Motor neuron (in vitro differentiated cells): ENCODE measurements at places on chromosomes 2 and 18. TPM values are rescaled to one million over a fixed set of nuclear protein-coding genes. Genes with fewer than 3 reads are reported as not detected.

The ZAP70 gene
- 0.22 and 1.2 TPM in 2 replicates for total RNA-seq

DNA sequence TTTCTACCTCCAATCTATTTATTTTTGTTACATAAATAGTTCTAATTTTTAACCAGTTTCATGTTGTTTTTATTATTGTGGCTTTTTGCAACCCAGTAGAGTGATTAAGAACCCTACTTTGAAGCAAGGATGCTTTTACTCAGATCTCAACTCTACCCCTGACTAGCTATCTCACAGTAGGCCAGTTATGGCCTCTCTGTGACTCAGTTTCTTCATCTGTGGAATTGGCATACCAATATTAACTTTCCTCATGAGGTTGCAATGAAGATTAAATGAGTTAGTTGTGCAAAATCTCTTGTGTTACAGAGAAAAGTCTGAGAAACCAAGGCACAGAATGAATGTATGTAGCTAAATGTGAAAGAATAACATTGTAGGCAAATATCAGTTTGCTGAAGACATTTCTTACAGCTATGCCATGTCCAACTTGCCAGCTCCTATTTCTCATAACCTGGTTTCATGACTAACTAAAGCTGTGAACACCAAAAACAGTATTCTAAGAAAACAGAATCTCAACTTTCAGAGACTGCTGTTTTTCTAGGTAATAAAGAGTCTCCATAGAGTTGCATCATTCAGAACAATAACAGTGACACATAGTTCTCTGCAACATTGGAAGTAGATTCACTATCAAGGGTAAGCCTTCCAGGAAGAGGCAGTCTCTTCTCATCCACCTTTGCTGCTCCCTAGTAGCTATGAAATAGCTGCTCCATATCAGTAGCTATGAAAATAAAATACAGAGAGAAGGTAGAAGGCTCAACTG lies 33.2 kb upstream of the CYTIP start:
- ATAC-seq = no peak

The IL36A gene
- not detected in 2 replicates for total RNA-seq

DNA sequence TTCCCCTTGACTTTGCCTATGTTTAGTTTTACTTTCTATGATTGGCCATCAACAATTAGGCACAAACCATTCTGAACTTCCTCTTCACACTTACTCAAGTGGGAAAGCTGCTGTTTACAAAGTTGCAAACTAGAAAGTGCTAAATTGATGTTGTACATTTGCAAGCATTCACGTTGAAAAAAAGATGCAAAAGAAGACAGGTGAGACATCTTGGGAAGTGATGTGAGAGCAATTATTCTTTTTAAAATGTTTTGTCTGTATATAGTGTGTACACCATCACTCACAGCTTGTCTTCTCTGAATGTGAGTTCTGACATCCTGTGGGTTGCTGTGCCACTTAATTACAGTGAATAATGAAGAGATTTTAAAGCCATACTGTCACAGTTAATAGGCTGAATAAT lies 874.1 kb upstream of the LRATD1 start:
- ATAC-seq = no peak

The IL1RN gene
- 0.21 TPM in 1 of 2 replicates, not detected in the other for total RNA-seq

The SPDYA gene
- 0.92 and 1.5 TPM in 2 replicates for total RNA-seq

The ATP6V1B1 gene
- 1.2 and 2.6 TPM in 2 replicates for total RNA-seq

DNA sequence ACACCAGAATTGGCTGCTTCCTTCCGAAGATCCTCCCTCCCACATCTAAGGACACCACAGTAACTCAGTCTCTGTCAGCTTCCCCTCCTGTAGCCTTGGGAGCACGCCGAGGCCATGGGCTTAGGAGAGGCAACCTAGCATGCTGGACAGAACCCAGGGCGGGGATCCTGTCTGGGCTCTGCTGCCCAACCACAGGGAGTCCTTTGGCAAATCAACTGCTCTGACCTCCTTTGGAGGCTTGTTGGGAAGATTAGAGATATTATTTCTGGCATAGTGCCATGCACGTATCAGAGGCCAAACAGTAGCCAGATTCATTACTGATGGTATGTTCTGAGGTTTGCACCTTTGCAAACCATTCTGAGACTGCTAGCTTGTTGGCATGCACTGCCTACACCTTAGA lies 262.7 kb upstream of the EPAS1 start:
- ATAC-seq = no peak

The CPLX4 gene
- total RNA-seq = 2.2 TPM in 1 of 2 replicates, not detected in the other

- no peak for ATAC-seq
Observed at GRCh38 chr2:43467891-43468290, 127.9 kb downstream of the THADA start.

The NDC80 gene
- total RNA-seq = 18.5 and 25.7 TPM in 2 replicates

GRCh38 chr2:53994818-53995808 lies 24.3 kb upstream of the PSME4 start:
- ATAC-seq = no peak

- no peak for ATAC-seq
Observed at GRCh38 chr2:209348433-209348832, 75.4 kb upstream of the MAP2 start.

- no peak for ATAC-seq
Observed at GRCh38 chr2:165811592-165812370, 17.7 kb upstream of the GALNT3 start.

- ATAC-seq = no peak
Observed at GRCh38 chr2:170354855-170355780, 177.2 kb downstream of the MYO3B start.

- no peak for ATAC-seq
Observed at GRCh38 chr2:109350526-109350925, 221.5 kb downstream of the SH3RF3 start.

The IL36B gene
- total RNA-seq = 0.31 TPM in 1 of 2 replicates, not detected in the other

DNA sequence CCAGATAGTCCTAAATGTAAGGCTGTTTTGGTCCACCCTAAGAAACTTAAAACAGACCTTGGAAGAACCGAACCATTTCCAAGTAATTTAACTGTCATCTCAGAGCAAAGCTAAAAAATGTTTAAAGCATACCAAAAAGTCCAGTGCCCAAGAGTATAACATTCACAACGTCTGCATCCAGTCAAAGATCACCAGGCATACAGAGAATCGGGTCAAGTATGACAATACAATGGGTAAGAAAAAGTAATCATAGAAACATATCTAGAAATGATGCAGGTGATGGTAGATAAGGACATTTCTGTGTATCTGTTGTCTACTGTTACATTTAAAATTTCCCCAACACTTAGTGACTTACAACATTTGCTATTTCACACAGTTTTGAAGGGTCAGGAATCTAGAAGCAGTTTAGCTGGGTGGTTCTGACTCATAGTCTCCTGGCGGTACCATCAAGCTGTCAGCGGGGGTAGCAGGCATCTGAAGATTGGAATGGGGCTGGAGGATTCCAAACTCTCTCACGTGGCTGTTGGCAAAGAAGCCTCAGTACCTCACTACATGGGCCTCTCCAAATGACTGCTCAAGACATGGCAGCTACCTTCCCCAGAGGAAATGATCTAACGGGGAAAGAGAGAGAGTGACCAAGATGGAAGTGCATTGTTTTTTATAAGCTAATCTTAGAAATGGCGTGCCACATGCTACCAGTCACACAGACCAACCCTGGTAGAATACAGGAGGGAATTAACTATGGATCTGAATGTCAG lies 36.6 kb upstream of the DYNC2LI1 start:
- no peak for ATAC-seq

DNA sequence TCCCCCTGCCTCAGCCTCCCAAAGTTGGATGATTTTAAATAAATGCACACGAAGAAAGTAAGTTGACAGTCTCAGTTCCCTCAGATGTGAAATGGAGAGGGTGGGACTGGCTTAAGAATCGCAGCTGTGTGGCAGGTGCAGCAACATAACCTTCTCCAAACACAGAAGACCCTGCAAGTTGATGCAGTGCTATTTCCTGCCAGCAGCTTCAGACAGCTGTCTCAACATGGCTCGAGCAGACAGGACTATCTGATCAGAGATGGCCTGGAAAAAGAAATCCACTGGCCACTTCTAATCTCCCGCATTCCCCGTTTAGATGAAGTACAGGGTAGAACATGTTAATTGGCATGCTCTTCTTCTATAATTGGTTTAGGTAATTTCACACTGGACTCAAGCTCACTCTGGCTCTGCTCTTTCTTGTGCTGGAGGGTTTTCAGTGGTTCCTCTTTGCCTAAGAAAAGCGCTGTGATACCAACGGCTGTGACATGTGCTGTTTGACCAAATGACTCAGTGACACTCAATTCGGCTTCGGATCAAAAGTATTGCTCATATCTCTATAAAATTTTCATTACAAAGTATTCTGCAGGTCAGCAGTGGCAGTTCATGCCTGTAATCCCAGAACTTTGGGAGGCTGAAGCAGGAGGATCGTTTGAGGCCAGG lies 40.2 kb downstream of the MYOM1 start:
- ATAC-seq = no peak

DNA sequence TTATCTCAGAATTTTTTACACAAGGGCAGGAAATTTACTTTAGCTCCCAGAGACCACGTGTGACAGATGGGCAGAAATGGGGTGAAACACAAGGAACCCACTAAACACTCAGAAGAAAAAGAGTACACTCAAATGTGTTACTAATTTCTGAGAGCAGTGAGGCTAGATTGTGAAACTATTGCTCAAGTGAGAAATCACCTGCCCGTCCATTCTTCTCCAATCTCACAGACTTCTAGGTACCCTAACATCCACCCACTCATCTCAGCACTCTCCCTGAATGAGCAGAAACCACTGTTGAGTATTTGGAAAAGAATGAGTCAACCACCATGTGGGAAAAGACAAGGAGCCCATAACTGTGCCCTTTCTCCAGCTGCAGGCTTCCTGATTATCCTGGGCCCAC lies 293.0 kb upstream of the CDH2 start:
- no peak for ATAC-seq

The GYPC gene
- 41.7 and 43.1 TPM in 2 replicates for total RNA-seq

DNA sequence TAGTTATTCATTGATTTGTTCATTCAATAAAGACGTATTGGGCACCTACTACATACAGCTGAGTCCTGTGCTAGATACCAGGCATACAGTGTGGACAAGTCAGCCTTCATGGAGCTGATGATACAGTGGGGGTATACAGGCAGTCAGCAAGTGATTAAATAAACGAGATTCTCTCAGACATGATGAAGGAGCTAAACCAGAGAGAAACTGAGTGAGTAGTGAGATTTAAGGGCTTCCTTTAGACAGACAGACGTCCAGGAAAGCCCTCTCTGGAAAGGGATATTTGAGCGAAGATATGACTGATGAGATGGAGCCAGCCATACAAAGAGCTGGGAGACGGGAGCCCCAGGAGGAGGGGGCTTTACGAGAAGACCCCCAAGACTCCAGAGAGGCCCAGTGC lies 122.6 kb upstream of the MYCN start:
- ATAC-seq = no peak

The ERICH2 gene
- 0.96 and 1.1 TPM in 2 replicates for total RNA-seq

- no peak for ATAC-seq
Observed at GRCh38 chr18:58975781-58976180, 111.1 kb downstream of the ZNF532 start.

DNA sequence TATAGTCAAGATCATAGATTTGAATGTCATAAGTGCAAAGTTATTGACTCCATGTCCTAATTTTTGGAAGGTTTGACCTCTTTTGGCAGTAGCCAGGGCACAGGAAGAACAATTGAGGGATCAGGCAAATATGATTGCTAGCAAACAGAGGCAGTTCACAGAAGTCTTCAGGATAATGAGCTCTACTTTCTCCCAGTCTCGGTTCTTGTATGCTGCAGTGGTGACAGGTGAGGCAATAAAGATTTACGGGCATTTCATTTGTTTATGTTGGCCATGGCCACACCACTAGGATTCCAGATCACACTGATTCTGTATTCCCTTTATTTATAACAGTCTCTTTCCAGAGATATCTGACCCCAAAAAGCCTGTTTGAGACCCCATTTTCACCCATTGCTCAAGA lies 137.5 kb downstream of the UBR3 start:
- peak; percentile 66 for ATAC-seq

DNA sequence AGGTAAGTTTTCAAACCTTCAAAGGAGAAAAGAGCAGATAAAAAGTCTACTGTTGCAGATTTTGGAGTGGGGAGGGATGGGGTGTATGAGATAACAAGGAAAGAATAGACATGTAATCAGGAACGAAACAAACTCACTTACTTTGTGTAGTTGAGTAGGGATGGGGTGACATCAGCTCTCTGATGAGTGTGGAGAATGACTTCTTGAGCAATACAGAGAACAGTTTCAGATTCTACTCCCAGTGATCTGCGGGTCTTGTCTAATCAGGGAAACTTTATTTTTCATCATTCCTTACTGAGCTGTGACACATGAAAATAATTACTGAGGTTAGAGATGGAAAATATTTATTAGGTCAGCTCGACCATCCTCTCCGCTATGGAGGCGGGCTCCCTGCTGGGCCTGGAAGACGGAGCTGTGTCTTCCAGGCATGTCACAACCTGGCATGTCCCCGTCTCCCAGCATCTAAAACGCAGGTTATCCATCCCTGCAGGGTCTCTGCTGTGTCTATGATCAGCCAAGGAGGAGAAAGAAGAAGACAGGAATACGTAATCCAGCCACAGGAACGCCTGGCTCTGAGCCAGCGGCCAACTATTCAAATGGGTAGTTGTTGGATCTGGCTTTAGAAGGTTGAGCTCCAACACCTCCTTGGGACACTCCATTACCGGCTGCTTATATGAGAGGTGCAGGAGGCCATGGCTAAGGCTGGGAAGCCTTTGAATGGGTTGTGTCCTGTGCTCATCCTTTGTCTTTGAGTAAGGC lies 99.0 kb upstream of the SATB2 start:
- no peak for ATAC-seq
